Esophagus muscularis mucosa (tissue), 4 donors: ENCODE measurements at places on chromosomes 12 and 14. TPM values are rescaled to one million over a fixed set of nuclear protein-coding genes. Genes with fewer than 3 reads are reported as not detected.

GRCh38 chr14:89845346-89845745 is 109.2 kb downstream of the EFCAB11 start:
- no peak for DNase-seq

- no peak for DNase-seq
Measured at GRCh38 chr12:62843716-62844115, 91.2 kb downstream of the PPM1H start.

DNA sequence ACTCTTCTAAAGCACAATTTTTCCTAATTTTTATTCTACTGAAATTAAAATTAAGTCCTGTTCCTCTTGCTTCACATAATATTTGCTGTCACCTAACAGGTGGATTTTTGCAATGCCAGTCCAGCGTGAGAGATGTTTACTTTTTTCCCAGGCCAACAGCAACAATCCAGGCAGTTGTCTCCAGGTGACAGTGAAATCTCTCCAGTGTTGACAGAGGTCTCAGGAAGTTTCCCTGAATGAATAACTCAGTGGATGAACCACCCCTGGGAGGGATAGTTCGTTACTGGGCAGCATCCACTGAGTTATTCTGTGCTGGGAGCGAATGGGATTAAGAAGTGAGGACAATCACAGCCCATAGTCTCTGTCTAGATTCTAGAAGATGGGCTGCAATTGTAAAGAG is 7.1 kb upstream of the NT5DC3 start:
- peak; percentile 87 for DNase-seq

GRCh38 chr14:104895786-104896661 is 28.7 kb upstream of the PLD4 start:
- no peak for DNase-seq

GRCh38 chr14:60651796-60652673 is 2.8 kb upstream of the SIX1 start:
- DNase-seq: no peak

DNA sequence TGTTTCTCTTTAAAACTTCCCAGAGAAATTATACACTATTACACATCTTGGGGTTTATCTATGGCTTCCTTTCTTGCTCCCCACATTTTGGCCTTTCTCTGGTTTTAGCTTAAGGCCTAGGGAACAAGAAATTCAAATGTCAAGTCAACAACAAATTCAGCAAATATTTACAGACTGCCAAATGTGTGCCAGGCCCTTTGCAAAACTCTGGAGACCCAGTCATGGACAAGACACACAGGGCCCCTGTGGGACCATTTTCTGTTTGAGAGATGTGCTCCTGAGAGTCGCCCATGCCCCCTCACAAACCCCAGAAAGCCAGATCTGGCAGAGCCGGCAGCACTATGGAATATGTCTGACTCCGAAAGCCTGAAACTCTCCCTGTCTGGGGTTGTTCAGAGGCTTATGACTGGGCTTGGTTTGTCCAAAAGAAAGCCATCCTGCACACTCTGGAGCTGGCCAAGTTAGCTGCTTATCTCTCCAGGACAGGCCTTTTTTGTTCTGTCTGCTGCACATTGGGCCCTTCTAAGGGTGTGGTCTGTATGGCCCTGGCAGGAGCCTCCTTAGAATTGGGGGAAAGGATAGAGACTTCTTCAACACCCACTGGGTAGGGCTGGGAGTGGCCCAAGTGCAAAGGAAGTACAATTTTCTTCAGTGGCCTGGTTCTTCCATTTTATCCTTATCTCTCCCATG is 1.1 kb upstream of the KRT3 start:
- no peak for DNase-seq

- no peak for DNase-seq
Measured at GRCh38 chr12:15563663-15564062, 225.5 kb downstream of the EPS8 start.

DNA sequence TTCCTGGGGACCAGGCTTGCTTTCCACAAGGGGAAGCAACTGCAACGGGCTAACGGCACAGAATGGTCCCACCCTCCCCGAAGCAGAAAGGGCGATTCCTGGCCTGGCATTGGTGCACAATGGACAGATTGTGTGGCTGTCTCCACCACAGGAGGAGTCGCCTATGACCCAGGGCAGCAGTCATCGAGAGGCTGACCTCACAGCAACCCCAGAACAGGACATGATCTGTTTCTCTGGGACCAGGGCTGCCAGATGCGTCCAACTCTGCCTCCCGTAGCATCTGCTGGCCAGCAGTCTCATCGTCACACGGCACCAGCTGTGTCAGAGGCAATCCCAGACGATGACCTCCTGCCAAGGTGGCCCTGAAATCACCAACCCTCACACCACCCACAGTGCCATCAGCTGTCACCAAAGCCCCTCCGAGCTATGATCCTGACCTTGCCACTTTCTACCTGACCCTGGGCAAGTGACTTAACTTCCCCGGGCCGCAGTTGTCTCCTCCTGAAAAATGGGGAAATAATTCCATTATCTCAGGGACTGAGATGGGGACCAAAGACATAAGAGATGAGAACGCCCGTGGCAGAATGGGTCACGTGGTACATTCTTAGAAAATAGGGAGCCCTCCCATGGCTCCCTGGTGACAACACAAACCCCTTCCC is 86.7 kb downstream of the CHGA start:
- no peak for DNase-seq

DAO gene
- not detected for total RNA-seq

FITM1 gene
- total RNA-seq: 0.83 TPM

SERPINA9 gene
- total RNA-seq: not detected
